NCI-H1694 treated with DMSO at 0.1 percent for 48 hours (cell line): ENCODE measurements at places on chromosomes 2 and 18.

- no peak for DNase-seq
These were observed 144.6 kb upstream of the RMP24 start for GRCh38 chr18:35827903-35828275.

DNA sequence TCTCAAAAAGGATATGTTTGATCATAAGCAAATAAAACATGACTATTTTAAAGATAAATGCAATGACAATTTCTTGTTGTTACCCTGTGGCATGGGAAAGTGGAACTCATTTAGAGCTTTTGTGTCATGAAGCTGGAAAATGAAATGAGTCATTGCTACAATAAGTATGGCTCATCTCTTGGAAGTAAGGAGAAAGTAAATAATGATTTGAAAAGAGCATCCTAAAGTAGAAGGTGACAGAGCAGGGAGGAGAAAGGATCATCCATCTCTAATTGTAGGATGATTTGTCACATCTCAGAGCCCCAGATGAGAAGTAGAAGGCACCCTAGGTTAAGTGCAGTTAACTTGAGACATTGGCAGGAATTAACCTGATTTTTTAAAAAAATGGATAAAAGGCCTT lies 200.5 kb downstream of the CPS1 start:
- no peak for DNase-seq

DNA sequence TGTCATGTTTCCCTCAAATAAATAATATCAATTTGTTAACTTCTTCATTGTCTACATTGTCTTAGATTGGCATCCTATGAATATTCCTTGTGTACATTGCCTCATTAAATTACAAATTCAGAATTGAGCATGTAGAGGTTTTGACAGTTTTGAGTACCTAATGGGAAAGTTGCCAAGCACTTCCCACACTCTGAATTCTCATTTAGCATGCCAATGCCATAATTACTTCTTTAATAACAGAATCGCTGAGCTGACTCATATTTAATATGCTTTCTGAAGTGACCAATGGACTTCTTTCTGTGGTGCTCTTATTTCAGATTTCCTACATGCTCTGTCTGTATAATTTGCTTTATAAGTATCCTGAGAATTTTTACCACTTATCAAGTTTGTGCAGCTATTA lies 114.4 kb upstream of the NOL4 start:
- no peak for DNase-seq

DNA sequence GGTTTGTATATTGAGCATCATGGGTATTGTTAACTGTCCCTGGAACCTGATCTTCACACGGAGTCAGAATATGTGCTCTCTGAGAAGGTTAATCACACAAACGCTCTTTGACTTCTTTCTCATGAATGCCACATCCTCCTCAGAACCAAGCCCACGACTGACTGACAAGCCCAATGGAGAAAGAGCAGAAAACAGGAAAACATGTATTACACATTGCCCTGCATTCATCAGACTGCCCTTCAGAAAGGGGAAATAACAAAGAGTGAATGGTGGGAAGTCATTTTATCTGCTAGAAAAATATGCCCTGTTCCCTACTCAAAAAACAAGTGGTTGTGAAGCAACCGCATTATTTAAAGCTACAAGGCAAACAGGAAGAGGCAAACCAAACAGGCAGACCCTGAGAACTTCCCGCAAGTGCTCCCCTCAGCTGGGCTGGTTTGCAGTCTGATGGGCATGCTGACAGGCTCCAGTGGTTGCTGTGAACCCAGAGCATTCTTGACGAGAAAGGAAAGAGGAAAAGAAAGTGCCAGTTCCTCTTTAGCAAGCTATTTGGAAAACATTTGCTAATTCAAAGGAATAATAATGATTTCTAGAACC lies 172.9 kb upstream of the SETBP1 start:
- no peak for DNase-seq

GRCh38 chr2:4828682-4829374 lies 863.4 kb upstream of the SOX11 start:
- no peak for DNase-seq

DNA sequence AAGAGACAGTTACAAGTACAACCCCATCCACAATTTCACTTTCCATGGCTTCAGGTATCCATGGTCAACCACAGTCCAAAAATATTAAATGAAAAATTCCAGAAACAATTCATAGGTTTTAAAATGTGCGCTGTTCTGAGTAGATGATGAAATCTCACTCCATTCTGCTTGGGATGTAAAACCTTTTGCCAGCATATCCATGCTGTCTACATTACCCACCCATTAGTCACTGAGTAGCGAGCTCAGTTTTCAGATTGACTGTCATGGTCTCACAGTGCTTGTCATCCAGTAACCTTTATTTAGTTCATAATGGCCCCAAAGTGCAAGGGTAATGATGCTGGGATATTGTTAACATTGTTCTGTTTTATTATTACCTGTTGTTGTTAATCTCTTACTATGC lies 40.5 kb downstream of the SMAD4 start:
- no peak for DNase-seq

GRCh38 chr2:230714136-230714480 lies 1.5 kb downstream of the CAB39 start:
- no peak for DNase-seq

- DNase-seq: no peak
These were observed 209.5 kb downstream of the VAPA start for GRCh38 chr18:10122988-10123950.

DNA sequence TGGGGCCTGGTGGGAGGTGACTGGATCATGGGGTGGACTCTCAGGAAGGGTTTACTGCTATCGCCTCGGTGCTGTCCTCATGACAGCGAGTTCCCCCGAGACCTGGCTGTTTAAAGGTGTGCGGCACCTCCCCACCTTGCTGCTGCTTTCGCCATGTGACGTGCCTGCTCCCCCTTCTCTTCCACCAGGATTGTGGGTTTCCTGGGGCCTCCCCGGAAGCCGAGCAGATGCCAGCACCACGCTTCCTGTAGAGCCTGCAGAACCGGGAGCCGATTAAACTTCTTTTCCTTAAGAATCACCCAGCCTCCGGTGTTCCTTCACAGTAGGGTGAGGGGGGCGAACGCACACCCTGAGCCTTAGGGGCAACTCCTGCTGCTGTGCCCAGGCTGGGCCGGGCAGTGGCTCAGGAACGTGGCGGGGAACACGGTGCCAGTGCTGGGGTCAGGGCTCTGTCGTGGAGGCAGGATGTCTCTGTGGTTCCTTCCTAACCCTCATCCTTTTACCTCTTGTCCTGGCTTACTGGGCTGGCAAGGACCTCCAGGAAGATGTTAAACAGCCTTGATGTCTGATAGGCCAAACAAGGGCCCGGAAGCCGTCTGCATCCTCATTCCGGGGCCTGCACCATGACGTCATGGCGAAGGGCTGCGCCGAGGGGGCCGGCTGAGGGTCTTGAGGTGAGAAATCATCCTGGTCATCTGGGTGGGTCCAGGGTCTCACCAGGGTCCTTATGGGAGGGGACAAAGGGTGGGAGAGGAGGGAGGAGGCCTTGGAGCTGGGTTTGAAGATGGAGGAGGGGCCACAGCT lies 12.7 kb downstream of the NEU4 start:
- no peak for DNase-seq

GRCh38 chr2:103656558-103656957 lies 894.7 kb downstream of the TMEM182 start:
- DNase-seq: no peak

DNA sequence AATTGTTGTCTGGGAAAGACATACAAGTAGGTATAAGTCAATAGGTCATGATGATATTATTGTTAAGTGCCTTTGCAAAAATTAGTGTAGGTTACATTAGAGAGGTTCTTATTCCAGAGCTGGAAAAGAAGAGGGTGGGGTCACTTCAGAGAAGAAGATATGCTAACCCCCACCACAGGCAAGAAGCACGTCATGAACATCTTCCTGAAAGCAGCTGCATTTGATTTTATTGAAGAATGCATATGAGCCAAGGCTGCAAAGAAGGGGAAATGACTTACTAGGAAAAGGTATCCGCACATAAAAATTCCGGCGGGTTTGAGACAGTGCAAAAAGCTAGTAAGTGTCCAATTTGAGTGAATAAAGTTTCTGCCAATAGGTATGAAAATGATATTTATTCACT lies 195.3 kb upstream of the CDH2 start:
- DNase-seq: no peak

DNA sequence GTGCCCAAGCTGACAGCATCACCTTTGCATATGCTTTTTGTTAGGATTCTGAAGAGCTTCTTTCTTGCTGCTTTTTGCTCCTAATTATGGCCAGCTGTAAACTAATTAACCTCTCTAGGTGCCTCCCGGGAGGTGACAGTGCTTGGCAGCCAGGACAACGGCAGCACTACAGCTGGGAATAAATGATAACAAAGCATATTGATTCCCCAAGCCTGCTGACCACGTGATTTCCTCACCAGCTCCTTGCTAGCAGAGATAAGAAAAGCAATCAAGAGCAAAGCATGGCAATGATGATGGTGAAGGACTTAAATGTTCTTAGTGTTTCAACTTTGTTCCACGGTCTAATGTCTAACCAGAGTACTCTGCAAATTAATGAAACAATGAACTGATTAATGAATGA lies 1074.4 kb upstream of the GYPC start:
- DNase-seq: no peak

- no peak for DNase-seq
These were observed 208.4 kb downstream of the ZNF407 start for GRCh38 chr18:74806073-74806472.

DNA sequence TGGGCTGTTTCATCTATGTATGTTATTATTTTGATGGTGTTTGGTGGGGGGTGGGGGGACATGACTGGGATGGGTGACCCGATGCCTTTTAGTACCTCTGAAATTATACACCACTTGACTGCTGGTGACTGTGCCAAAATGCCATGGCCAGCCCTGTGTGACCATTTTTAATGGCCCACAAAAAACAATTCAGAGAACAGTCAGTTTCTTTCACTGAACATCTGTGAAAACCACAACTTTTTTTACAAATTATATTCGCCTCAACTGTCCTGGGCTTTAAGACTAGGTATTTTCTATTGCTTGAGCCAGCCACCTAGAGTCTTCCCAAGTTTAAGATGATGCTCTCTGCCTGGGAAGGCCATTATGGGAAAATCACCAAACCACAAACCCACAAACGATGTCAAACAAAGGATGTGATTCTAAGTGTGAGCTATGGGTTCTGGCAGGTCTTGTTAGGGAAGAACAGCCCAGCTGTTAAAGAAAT lies 33.9 kb downstream of the FN1 start:
- no peak for DNase-seq

DNA sequence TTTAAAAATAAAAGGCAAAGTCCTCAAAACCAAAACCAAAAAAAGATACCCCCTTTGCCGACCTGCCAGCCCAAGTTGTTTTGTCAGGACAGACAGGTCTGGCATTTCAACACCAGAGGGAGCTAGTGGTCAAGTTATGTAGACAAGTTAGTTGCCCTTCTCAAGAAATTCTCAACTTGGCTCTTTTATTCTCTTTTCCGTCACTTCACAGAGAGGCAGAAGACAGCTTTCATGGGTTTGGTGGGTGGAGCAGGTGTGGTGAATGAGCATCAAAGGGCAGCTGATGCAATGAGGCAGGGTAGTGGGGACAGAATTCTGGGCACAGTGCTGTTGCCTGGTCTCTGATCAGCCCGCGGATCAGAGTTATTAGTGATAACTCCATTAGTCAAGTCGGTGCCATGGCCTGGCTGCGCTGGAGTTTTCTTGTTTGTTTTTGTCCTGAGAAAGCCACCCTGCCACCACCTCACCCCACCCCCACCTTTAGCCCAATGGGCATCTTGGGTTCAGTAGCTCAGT lies 303.7 kb upstream of the EPAS1 start:
- peak; percentile 36 for DNase-seq

GRCh38 chr2:226077841-226078240 lies 678.3 kb downstream of the NYAP2 start:
- no peak for DNase-seq

DNA sequence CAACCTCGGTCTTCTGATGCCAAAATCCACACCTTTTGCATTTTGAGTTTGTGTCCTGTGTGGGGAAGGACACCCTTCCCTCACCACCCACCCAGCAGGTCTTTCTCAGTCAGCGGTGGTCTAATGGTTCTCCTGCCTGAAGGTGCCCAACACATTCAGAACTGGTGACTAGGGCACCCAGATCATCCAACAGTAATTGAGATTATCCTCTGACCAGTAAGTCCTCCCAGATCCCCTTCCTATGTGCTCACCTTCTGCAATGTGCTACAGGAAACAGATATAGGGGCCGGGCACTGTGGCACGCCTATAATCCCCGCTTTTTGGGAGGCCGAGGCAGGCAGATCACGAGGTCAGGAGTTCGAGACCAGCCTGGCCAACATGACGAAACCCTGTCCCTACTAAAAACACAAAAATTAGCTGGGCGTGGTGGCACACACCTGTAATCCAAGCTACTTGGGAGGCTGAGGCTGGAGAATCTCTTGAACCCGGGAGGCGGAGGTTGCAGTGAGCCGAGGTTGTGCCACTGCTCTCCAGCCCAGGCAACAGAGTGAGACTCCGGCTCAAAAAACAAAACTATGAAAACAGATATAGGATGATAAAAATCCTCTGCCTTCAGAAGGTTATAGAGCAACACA lies 56.2 kb downstream of the REEP1 start:
- DNase-seq: no peak

DNA sequence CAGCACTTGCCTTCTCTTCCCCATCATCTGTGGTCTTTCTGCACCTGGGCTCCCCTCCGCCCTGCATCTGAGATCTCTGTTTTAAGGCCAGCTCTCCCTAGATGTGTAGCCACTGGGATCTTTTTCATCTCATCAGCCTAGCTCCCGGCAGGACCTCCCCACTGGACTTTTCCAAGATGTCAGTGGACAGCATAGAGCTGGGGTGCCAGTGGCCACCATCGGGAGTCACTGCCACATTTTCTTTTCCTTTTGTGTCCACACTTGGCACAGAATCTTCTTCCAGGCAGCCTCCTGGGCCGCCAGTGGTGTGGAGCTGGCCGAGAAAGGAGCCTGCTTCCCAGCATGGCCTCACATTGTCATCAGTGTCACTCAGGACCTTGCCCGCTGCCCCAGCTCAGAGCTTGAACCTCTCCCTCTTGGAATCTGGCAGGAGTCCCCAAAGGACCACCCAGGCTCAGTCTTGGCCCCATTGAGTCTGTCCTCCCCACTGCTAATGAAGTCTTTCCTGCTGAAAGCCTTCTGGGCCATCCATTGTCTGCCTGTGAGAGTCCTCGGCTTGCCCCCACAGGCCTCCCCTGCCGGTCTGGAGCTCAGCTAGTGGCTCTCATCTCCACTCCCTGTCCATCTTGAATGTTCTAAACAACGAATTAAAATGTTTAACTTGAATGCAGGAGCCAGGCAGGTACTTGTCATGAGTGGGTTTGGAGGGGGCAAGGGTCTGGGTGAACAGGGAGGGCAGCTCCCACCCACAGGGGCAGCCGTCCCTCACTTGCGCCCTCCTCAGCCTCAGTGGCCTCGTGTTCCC lies 324.4 kb downstream of the GBX2 start:
- no peak for DNase-seq

GRCh38 chr18:11392292-11392691 lies 217.1 kb upstream of the SLC35G4 start:
- no peak for DNase-seq
